Daoy (cell line): ENCODE measurements at places on chromosomes 2 and 18.

- DNase-seq = no peak
Observed at GRCh38 chr18:53458944-53459580, 765.4 kb downstream of the MBD2 start.

- no peak for DNase-seq
Observed at GRCh38 chr18:52435301-52435700, 95.3 kb downstream of the DCC start.

DNA sequence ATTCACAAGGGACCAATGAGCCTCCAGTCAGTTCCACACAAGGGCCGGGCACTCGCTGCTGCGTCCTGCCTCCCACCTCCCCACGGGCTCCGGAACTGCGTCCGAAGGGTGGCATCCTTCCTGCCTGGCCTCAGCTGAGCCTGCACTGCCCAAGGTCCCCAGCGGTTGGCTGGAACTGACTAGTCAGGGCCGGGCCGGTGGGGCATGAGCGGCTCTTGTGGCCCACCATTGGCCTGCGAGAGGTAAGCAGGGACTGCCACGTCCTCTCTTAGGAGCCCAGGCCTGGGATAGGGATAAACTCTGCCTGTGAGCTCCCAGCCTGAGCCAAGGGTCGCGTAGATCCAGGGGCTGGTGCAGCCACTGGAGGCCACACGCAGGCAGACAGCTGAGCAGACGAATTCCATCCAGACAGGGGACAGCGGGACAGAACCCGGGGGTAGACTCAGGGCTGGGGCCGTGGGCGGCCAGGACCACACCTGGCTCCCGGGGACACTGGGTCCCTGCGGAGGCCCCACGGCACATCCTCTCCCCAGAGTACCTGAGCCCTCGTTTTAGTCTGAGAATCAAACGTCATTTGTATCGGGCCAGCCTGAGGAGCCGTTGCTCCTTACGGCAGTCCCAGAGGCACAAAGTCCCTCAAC lies 148.4 kb downstream of the ZNF516 start:
- no peak for DNase-seq

- DNase-seq = no peak
Observed at GRCh38 chr18:70260683-70261082, 28.2 kb upstream of the SOCS6 start.

- DNase-seq = no peak
Observed at GRCh38 chr2:38889045-38889444, 630 bp upstream of the ARHGEF33 start.

DNA sequence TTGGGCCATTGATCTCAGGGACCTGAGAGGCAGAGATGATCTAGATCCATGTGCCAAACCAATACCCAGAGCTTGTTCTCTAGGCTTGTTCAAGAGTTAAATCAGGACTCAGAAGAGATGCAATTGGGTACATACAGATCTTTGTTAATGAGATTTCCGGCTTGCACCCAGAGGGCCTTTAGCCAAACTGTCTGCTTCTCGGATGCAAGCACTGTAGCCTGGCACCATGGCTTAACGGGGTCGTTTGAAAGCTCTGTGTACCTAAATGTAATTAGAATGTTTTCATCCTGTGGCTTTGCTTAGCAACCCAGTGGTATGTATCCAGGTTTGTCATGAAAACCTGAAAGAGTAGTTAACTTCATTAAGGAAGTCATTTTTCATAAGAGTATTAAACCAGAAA lies 94.2 kb downstream of the TPGS2 start:
- no peak for DNase-seq

DNA sequence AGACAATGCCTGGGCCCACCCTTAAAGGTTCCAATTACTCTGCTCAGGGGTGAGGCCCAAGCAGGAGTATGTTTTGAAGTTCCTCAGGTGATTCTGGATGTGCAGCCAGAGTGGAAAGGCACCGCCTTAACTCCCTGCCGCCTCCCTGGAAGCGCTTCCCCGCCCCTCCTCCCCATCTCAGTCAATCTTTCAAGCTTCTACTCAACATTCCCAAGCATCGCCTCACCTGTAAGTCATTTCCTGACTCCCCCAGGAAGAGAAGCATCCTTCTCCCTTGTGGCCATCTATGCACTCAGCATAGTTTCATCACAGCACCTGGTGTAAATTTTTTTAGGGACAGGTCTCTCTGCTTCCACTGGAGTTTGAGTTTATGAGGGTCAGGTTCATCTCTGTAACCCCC lies 67.5 kb downstream of the MYL12B start:
- no peak for DNase-seq

- peak; percentile 70 for DNase-seq
Observed at GRCh38 chr2:58042486-58042970, 4.1 kb upstream of the VRK2 start.

- no peak for DNase-seq
Observed at GRCh38 chr2:129912871-129913694, 66.4 kb upstream of the RAB6C start.

DNA sequence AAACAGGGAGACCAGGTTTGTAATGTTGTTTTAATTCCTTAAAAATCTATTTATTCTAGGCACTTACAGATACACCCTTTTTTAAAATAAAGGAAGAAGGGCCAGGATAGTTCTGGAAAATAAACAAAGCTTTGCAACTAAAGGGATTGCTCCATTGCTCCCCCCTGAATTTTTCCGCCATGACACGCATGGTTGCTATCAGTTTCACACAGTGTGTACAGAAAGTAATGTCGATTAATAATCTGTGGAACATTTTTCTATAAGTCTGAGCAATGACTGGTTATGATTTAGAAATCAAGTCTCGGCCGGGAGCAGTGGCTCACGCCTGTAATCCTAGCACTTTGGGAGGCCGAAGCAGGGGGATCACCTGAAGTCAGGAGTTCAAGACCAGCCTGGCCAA lies 90.8 kb downstream of the GAREM1 start:
- DNase-seq = no peak

DNA sequence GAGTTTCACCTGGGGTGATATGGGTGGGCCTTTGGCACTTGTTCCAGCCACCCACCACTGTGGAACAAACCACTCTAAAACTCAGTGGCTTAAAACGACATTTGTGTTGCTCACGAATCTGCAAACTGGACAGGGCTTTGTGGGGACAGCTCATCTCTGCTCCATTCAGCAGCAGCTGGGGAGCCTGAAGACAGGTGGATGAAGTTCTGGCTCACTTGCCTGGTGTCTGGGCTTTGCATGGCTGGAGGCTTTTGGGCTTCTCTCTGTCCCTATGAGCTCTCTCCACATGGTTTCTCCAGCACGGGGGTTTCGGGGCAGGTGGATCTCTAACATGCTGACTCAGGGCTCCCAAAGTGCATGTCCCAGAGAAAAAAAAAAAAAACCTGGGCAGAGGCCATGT lies 93.0 kb upstream of the GLI2 start:
- no peak for DNase-seq

GRCh38 chr2:183383854-183384253 lies 259.6 kb downstream of the NUP35 start:
- DNase-seq = no peak

DNA sequence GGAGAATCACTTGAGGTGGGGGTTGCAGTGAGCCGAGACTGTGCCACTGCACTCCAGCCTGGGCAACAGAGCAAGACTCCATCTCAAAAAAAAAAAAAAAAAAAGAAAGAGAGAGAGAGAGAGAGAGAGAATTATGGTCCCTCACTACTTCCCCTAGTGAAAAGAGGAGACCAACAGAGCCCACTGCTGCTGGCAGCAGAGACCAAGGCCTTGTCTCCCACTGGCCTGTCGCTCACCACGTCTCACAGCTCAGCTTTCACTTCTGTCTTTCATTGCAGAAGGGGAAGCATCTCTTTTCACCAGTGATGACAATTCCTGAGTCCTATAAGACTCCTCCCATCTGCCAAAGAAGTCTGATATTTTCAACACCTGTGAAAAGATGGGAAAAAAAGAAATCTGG lies 81.3 kb downstream of the CLHC1 start:
- no peak for DNase-seq

DNA sequence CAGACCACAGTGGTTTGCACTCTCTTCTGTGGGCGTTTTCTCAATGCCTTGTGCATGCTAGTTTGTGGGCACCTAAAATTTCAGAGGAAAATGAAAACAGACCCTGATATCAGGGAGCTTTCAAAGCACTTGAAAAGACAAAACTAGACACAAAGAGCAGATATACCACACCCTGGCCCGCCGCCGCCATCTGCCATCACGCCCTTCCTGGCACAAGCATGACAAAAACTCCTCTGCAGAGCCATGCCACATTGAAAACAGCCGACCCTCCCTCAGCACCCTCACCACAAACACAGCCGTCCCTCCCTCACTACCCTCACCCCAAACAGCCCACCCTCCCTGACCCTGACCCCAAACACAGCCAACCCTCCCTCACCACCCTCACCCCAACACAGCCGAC lies 84.8 kb upstream of the RAB6C start:
- DNase-seq = no peak

DNA sequence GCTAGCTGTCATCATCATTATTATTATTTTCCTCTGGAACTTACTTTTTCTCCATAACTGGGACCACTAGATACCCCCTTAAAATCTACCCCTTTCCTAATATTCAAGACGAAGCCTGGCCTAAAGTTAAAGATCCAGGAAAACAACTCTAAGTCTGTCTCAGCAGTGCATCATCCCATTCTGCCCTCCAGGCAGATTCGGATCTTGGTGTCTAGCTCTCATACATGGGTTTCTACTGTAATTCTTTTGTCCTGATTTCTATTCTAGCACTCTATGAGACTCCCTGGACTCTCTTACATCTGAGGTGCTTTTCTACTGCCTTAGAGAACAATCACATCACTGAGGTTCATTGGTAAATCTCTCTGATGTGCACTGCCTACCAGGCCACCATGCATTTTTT lies 35.5 kb downstream of the MAP2 start:
- no peak for DNase-seq

GRCh38 chr18:76668546-76668945 lies 153.8 kb upstream of the ZNF236 start:
- DNase-seq = no peak

GRCh38 chr2:221818616-221819320 lies 246.7 kb upstream of the EPHA4 start:
- DNase-seq = no peak

- DNase-seq = no peak
Observed at GRCh38 chr2:134433979-134434378, 180.1 kb downstream of the MGAT5 start.
